ENCODE measurements at places on chromosomes 6 and 20.
A peak's percentile ranks its signal among the peaks of the same experiment; 100 is the strongest.

- peak; percentile 83 for DNase-seq
These were observed 9.3 kb downstream of the NAPB start for GRCh38 chr20:23412026-23412425.

DNA sequence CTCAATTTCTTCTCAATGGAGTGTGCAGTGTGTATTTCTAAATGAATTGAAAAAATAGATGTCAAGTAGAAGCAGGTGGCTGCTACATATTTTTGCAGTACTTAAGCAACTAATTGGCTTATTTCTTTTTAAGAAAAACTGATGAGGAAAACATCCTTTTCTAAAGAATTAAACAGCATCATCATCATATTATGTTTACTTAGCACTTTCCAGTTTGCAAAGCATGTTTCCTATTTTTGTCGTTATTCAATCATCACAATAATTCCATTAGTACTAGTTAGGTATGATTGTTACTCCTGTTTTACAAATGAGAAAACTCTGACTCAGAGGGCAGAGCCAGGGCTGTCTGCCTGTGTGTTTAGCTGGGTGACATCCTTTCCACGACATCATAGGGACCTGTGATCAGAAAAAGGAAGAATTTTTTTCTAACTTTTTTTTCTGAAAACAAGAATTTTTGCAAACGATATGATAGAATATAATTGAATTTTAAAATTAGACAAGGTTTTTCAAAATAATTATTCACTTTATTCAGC lies 22.7 kb upstream of the BMP6 start:
- no peak for DNase-seq

DNA sequence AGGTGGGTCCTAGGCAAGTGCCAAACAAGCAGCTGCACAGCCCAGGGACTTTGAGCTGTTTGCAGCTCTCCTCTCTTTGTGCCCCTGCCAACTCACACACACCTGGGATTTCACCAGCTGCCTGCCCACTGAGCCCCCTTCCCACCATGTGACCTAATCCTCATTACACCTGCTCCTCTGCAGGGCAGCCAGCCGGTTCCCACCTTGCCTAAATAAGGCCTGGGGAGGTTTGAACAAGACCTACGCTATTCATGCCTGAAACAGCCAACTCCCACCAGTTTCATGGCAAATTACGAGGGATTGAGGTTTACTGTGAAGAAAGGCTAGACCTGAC lies 92.6 kb upstream of the SOX4 start:
- no peak for DNase-seq

- no peak for DNase-seq
These were observed 33.2 kb upstream of the TRAM2 start for GRCh38 chr6:52610011-52610410.

DNA sequence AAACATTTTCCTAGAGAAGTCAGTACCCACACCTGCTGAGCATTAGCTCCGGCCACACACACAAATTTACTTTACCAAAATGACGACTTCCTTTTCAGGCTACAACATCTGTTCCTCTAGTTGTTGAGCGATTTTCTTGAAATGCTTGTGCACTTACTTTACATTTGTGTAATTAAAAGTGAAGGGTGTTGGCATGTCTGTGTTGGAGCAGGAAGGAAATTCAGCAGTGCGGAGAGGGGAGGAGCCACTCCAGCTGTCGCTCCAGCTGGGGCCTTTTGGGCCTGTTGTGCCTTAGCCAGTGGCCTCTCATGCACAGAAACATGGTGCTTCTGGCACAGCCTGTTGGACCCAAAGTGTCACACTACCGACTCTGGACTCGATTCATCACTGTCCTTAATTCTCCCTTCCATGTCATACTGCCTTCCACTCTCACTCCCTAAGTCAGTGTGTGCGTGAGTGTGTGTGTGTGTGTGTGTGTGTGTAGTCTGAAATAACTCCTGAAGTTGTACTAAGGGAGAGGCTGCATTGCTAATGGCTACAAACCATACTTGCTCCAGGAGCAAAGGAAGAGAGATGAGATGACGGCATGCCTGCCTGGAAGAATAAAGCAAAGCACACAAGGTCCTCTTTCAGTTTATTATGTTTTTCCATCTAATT lies 191.8 kb upstream of the ARG1 start:
- no peak for DNase-seq

DNA sequence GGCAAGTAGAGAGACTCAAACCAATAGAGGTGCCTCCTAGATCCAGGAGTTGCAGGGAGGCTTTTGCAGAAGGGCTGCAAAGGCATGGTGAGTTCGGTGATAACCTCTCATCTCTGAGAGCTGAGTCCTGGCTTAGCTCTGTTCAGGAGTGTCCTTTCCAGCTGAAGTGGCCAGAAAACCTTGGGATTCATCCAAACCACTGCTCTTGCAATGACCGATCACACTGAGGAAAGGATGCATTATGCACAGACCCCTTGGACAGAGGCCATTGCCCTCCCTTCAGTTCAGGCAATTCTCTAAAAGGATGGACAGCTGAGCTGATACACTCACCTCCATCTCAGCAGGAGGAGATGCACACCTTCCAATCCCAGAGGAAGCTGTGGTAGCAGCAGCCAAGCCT lies 158.8 kb upstream of the ENPP5 start:
- DNase-seq, result no peak

DNA sequence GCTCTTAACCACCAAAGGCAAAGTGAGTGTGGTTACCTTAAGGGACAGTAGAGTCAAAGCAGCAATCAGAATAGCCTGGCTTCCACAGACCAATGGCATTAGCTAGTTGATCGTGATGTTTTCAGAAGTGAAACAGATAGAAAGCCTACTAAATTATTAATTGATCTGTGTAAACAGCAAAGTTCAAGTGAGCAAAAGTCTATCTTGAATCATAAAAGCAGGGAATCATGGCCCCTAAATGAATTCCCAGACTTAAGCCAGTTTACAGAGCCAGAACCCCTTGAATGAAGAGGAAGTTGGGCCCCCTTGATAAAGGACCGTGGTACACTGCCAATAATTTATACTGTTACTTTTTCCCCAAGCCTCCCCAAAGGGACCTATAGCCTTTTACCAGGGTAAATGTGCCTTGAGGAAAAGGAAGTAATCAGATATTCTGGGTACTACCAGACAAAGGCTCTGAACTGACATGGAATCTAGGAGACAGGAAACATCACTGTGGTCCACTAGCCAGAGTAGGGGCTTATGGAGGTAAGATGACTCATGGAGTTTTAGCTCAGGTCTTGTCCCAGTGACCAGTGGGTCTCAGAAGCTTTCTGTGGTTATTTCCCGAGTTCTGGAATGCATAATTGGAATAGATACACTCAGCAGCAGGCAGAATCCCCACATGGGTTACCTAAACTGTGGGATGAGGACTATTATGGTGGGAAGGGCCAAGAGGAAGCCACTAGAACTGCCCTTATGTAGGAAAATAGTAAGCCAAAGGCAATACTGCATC lies 317.5 kb downstream of the CD83 start:
- peak; percentile 38 for DNase-seq

DNA sequence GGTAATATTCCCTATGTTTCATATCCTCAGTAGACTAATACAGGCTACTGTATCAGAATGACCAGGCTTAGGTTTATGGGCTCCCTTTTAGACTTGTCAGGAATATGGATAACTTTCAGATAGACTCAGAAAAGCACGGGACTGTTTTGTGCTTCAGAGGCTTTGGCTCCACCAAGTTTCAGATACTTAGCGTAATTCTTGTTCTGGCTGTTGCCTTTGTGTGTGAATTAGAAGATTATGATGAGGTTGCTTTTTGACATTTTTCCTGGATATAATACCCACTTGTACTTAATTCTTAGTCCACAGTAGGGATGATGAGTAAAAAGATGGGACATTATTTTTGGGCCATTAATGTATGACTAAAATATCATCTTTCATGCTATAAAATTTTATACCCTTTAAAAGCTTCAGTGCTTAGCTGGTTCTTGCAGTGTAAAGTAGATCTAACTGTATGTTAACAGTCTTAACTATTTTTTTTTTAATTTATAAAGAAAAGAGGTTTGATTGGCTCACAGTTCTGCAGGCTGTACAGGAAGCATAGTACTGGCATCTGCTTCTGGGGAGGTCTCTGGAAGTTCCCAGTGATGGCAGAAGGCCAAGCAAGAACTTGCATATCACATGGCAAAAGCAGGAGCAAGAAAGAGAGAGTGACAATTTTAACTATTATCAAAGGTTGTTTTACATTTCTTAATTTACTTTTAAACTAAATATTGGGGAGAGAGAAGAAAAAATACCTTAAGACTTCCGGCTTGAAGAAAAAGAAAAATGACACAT lies 120.7 kb downstream of the ZFAND3 start:
- DNase-seq, result peak; percentile 68

- peak; percentile 81 for DNase-seq
These were observed 668.9 kb upstream of the CITED2 start for GRCh38 chr6:140043357-140043756.

- peak; percentile 21 for DNase-seq
These were observed 28.3 kb downstream of the KCNQ5 start for GRCh38 chr6:72650081-72650745.

GRCh38 chr6:15392182-15392581 lies 146.3 kb downstream of the JARID2 start:
- no peak for DNase-seq

GRCh38 chr6:14383393-14384174 lies 266.0 kb downstream of the CD83 start:
- DNase-seq, result no peak

DNA sequence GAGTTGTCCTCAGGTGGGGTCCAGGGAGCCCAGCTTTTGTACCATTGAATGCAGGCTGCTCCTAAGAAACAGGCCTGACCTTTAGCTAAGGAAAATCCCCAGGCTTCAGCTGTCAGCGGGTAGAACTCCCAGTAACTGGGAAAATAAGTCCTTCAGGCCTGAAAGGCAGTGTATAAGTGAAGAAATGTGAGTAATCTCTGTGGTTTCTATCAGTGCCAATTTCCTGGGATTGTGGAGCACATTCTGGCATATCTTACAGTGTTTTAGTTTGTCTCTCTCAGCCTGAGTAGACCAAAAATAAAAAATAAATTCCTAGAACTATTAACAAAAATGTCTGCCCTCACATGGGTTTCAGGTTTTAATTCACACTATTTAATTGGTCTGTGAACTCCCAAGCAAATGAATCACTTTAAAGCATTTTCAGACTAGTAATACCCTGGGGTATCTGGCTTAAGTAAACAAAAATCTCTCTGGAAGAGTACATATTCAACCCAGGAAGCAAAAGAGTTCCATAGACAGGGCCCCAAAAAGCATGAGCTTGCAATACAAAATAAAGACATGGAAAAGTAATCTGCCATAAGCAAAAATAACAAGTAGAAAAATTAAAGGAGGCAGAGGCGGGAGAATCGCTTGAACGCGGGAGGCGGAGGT lies 566.2 kb upstream of the NOX3 start:
- DNase-seq, result peak; percentile 89

GRCh38 chr6:16523606-16524379 lies 237.5 kb downstream of the ATXN1 start:
- peak; percentile 98 for DNase-seq

DNA sequence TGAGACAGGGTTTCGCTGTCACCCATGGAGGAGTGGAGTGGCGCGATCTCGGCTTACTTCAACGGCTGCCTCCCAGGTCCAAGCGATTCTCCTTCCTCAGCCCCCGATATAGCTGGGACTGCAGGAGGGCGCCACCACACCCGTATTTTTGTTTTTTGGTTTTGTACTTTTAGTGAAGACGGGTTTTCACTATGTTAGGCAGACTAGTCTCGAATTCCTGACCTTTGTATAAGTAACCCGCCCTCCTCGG lies 115.4 kb upstream of the BTN3A2 start:
- DNase-seq, result no peak

- DNase-seq, result no peak
These were observed 251.4 kb downstream of the DLL1 start for GRCh38 chr6:170039156-170040114.

- peak; percentile 26 for DNase-seq
These were observed 3.7 kb downstream of the CSNK2A1 start for GRCh38 chr20:539848-540247.

GRCh38 chr6:101486124-101486523 lies 92.6 kb downstream of the GRIK2 start:
- DNase-seq, result no peak

DNA sequence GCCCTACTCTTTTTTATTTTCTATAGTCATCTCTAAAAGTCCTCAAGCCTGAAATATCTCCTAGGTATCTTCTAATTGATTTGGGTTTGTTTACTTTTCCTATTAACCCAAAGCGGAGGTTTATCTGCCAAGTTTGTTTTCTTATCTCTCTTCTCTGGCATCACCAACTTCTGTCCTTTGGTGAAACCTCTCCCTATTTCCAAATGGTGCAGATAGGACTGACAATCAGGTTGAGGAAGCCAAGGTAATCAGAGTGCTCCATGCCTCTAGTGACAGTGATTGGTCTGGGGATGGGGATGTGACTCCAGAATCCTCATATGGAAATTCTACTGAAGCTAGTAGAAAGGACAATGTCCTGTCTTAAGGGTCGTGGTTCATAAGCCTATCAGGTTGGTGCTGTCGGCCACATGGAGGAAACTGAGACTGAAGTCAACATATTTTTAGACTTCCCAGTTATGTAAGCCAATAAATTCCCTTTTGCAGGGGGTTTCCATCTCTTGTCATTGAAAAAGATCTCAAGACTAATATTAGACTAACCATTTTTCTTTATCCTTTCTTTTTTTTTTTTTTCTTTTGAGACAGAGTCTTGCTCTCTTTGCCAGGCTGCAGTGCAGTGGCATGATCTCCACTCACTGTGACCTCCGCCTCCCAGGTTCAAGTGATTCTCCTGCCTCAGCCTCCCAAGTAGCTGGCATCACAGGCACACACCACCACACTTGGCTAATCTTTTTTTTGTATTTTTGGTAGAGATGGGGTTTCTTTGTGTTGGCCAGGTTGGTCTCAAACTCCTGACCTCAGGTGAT lies 28.0 kb downstream of the KIF6 start:
- no peak for DNase-seq

DNA sequence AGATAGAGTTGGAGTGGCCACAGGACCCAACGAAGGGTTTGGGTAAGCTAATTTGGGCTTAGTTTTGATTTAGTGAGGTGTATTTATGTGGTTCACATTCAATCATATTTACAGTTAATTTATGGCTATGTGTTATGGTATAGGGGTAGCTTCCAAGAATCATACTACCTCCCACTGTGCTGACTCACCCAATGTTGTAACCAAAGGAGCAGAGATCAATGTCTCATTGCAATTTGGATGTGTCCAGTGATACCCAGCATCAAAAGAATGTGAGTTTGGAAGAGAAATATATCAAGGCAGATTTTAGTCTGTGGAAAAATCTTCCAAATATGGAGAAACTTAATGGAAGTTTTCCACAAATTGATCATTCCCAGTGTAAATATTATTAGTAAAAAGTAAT lies 25.3 kb upstream of the SMIM8 start:
- DNase-seq, result peak; percentile 59

GRCh38 chr6:170276369-170277057 lies 14.4 kb downstream of the DLL1 start:
- DNase-seq, result no peak

DNA sequence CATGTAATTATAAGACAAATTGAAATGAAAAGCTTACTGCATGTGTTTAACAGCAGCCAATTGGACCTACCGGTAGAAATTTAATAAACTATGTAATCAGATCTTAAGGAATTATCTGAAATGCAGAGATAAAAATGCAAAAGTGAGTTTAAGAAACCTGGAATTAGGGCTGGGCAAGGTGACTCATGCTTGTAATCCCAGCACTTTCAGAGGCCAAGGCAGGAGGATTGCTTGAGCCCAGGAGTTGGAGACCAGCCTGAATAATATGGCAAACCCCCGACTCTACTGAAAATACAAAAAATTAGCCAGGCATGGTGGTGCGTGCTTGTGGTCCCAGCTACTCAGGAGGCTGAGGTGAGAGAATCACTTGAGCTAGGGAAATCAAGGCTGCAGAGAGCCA lies 74.1 kb downstream of the HFE start:
- no peak for DNase-seq

- no peak for DNase-seq
These were observed 18.1 kb upstream of the SIRPA start for GRCh38 chr20:1876975-1877608.

- DNase-seq, result no peak
These were observed 10.2 kb upstream of the DNAJC5 start for GRCh38 chr20:63884506-63885263.
